ENCODE measurements at places on chromosomes 2 and 18.

- no peak for DNase-seq
Measured at GRCh38 chr2:56473524-56473923, 289.7 kb downstream of the CCDC85A start.

GRCh38 chr18:75854174-75854573 is 426.7 kb upstream of the SMIM21 start:
- no peak for DNase-seq

DNA sequence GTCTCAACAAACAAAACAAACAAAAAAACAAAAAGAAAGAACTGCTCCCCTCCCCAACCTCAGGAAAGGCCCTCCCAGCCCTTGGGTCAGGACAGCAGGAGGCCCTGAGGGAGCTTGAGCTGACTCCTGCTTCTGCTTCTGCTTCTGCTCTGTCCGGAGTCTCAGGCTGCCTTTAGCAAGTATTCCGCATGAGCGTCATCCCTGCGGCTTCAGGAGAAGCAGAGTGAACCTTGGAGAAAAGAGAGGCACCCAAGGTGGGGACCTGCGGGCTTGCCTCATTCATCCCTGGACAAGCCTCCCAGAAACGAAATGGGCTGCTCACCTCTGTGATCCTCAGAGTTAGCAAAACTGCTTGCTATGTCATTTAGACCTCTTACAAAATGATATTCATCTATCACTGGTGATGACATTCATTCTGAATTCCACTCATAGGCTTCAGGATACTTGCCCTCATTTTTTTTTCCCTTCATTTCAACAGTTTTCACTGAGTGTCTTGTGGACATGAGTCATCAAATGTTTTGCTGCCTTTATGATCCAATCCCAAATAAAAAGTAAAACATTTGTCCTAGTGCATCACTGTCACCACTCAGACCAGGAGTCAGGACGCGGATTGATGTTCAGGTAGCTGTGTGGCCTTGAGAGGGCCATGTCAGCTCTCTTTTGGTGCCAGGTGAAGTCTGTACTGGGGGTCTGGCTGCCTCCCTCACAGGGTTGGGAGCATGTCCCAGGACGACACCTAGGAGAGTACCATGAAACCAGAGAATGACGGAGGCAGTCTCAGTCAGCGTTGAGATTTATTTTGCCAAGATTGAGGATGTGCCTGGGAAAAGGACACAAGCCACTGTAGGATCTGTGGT is 51.7 kb downstream of the IMPA2 start:
- no peak for DNase-seq

- DNase-seq = no peak
Measured at GRCh38 chr2:74100254-74101216, 47.2 kb downstream of the BOLA3 start.

DNA sequence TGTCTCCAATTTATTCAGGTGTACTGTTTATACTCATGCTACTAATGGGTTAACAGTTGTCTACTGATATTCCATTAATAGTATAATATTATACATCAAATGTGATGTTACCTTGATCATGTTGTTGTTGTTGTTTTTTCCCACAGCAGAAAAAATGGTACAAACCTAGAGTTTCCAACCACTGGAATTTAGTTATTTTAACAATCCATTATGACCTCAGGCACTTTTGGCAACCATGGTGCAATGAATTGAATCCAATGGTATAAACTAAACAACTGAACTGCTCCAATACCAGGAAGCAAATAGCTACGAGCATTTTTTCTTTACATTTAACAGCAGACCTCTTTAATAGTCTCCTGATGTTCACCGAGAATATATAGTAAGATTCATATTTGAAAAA is 31.0 kb upstream of the C2orf66 start:
- no peak for DNase-seq
